ENCODE measurements at places on chromosomes 2 and 18.

- no peak for DNase-seq
These were observed 1.9 kb downstream of the SP5 start for GRCh38 chr2:170716851-170717598.

GRCh38 chr2:152409386-152410164 is 74.6 kb downstream of the FMNL2 start:
- no peak for DNase-seq

DNA sequence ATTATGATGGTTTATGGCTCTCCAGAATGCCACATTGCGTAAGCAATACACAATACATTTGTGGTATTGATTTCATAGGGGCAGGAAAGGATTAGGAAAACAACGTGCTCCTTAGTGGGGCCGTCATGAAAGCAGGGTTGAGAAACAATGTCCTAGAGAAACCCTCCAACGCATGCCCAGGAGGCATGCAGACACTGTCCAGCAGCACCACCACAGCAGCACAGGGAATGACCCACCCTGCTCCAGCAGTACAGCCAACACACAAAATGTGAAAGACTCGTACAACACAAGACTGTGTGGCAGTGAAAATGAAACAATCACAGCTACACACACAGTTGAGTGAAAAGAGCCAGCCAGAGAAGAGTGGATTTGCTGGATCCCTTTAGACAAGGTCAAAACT is 66.3 kb downstream of the FAM168B start:
- DNase-seq = no peak

DNA sequence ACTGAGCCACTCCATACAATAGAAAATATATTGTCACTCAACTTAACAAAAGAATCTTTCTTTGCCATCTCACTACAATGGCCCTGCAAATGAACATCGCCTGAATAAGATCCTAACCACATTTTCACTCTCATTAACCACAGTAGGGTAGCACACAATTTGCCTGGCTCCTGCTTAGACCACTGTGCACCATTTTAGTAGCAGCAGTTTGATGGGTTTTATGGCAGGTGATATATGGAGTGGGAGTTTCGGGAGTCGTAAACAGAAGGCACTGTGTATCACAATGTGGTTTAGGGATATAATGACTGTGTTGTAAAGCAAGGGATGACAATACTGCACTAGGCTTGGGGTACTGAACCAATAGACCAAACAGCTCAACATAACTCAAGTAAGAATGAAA is 617.4 kb downstream of the BCL11A start:
- DNase-seq = no peak

GRCh38 chr2:101795033-101795432 is 97.5 kb downstream of the MAP4K4 start:
- DNase-seq = no peak

DNA sequence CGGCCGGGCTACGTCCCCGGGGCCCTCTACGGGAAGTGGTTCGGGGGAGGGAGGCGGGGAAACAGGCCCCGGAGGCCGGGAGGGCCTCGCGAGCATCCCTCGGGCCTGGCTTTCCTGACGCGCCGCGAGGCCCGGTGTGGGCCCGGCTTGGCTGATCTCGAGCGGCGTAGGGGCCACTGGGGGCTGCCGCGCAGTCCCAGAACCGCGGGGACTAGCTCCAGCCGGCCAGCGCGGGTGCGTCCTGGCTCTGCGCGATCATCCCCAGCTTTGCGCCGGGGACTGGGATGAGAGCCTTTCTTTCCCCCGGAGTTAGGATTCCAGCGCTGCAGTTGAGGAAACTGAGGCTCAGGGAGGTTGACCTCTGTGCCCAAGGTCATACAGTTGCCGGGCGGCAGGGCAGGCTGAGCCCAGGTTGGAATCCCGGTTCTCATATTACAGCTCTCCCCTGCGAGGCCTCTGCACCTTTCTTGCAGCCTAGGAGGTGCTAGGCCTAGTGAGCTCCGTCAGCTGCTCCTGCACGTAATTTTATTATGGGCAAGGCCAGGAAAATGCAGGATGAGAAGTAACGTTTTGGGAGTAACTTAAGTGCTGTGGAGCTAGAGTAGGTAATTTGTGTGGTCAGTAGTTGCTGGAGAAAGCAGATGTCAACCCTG is 501 bp downstream of the LPIN1 start:
- DNase-seq = no peak

Measured in CD4-positive, alpha-beta T cell treated with Interleukin-2 at 100 ng/mL for 4 hours (primary cell).